Brain pericyte (primary cell): ENCODE measurements at places on chromosomes 6 and 20.

- DNase-seq, result no peak
These were observed 510.3 kb downstream of the KIF16B start for GRCh38 chr20:16062661-16063581.

DNA sequence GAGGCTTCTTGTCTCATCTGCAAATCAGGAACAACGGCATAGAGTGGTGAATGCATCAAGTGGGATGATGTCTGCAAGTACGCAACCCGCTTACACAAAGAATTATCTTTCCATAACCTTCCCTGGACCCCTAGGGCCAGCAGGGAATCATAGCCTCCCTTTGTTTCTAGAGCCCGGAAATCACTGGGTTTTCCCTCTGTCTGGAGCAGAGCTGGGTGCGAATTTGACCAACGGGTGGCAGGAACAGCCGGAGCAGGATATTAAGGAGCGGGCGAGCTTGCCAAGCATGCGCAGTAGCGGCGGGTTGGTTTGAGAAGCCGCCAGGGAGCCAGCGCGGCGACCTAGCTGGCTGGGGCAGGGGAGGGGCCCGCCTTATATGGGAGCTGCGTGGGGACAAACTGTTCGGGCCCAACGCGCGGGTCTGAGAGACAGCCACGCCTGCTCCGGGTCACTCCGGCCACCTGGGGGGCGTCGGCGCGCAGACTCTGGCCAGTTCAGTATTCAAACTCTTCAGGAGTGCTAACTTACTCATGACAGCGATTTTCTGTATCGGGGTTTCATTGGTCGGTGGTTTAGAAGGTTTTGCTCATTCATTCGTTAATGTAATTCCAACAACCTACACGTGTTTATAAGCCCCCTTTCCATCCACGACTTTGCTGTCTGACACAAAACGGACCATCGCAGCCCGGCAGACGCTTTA, 1.6 kb upstream of the KIF16B start:
- no peak for DNase-seq

- no peak for DNase-seq
These were observed 130.0 kb downstream of the DLL1 start for GRCh38 chr6:170160628-170161611.

- no peak for DNase-seq
These were observed 653 bp downstream of the ZNF335 start for GRCh38 chr20:45971425-45971674.

DNA sequence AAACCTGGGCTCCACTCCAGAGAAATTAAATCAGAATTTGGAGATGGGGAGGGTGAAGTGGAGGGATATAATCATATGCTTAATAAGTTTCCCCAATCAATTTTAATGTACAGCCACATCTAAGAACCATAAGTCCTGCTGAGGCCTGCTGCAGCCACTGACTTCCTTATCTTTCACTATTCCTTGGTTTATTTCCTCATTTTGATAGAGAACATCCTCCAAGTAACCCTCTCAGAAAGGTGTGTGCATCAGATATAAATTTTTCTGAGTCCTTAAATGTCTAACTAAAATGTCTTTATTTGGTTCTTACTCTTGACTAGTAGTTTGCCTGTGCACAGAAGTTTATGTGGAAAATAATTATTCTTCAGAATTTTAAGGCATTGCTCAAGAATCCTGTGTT, 23.7 kb upstream of the SIRT5 start:
- no peak for DNase-seq

DNA sequence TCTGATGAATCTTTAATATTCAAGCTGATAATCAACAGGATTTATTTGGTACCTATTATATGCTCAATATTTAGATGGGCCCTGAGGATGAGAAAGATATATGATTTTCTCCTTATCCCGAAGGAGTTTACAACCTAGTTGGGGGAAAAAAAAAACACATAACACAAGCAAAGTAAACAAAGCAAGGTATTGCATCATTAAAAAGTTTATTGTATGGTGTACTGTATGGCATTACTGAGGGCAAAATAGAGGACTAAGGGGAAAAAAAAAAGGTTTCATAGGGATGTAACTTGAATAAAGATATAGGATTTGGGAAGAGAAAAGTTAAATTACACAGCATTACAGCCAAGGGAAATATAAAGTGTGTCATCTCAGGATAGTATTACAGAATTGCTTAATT, 574.7 kb downstream of the TBC1D32 start:
- no peak for DNase-seq

DNA sequence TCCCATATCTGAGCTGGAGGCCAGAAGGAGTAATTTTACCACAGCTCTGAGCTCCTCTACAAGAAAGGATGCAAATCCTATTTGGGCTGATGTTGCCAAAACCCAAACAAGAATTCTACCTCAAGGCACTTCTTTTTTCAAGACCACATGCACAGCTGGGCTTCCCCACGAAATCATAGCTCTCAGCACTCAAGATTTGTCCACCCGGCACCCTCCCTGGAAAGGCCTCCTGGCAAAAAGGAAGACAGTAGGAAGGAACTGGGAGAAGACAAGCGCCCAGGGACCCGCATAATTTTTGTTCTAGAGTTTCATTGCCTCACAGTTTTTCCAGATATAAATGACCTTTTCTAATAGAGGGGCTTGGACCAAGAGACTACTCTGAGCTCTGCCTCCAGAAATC, 90.5 kb downstream of the BANF2 start:
- no peak for DNase-seq

DNA sequence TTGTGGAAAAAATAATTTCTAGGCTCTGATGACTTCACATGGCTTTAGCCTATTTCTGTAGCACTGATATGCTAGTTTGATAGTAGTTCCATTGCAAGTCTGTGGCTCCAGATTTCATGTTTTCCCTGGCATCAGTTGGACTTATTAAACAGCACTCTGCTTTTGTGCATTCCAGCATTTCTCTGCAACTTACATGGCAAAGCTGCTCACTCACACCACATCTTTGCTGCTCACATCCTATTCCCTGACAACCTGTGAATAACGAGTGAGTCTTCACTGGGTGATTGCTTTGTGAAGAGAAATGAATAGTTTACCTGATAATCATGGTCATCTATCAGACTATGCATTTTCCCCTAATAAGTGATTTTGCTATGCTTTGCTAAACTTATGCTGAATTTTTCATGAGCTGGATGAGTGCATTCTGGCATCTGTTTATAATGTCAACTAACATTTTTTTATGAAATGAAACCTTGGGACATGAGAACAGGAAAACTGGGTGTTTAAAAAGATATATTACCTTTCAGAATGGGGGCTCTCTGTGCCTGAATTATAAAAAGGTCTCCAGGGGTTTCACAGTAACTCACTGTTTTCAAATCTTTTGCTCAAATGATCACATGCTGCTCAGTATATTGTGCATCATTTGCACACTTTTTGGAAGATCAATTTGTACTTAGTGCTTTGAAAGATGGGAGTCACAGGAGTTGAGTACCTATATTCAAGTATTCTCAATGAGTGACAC, 301.8 kb downstream of the TBC1D32 start:
- no peak for DNase-seq

DNA sequence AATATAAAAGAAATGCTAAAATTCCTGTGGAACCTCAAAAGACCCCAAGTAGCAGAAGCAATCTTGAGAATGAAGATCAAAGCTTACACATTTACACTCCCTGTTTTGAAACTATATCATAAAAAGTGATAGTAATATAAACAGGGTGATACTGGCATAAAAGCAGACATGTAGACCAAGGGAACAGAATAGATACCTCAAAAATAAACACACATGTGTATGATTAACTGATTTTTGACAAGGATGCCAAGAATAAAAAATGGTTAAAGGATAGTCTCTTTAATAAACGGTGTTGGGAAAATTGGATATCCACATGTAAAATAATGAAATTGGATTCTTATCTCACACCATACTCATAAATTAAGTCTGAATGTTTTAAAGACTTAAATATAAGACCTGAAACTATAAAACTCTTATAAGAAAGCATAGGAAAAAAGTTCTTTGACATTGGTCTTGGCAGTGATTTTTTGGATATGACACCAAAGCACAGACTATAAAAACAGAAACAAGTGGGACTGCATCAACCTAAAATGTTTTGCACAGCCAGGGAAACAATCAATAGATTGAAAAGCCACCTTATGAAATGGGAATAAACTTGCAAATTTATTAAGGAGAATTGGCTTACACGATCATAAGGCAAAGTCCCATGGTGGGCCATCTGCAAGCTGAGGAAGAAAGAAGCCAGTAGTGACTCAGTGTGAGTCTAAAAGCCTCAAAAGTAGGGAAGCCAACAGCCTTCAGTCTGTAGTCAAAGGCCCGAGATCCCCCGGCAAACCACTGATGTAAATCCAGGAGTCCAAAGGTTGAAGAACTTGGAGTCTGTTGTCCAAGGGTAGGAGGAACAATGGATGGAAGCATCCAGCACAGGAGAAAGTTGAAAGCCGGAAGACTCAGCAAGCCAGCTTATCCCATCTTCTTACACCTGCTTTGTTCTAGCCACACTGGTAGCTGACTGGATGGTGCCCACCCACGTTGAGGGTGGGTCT, 144.3 kb downstream of the MEI4 start:
- no peak for DNase-seq
